ENCODE measurements at places on chromosomes 2 and 18.

DNA sequence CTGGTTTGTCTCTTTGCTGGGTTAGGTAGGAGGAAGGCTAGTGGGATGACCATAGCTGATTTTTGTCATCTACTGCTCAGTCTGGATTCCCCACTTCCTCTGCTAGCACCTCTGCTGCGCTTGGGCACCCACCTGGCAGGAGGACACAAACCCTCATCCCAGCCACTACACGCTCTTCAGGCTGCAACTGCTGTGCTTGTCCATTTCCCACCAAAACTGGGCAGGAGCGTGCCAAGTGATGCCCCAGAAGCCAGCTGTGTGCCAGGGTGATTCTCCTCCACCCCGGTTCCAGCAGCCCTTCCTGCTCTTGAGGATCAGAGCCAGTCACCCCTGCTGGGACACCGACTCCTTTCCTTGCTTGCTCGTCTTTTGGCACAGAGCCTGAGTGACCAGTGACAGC lies 15.7 kb upstream of the PER2 start:
- no peak for DNase-seq

GRCh38 chr18:41126541-41127235 lies 828.3 kb upstream of the PIK3C3 start:
- DNase-seq, result no peak

DNA sequence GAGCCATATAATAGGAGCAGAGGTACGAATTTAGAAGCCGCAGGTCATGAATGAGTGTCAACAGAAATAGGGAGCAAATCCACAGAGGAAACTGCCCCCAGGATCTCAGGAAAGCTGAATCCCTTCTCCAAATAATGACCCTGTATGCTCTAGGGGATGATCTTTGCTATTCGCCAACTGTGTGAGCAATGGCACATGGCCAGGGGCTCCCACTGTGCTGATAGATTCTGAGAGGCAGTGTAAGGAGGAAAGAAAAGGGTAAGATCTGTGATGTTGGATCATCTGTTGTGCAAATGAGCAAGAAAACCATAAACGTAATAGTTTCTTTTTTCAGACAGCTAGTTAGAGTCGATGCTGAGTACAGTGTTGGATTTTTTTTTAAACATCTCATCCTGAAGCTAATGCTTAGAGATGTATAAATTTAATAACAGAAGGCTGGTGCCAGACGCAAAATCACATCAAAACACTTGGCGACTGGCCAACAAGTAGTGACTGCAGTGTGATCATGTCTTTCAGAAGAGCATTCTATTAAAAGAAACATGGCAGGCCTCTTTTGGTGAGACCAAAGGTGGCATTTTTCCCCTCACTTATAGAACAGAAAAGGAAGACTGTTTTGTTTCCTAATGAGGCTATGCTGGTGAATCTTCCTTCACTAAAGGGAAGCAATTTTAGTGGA lies 77.4 kb downstream of the ABCA12 start:
- DNase-seq, result peak; percentile 48

DNA sequence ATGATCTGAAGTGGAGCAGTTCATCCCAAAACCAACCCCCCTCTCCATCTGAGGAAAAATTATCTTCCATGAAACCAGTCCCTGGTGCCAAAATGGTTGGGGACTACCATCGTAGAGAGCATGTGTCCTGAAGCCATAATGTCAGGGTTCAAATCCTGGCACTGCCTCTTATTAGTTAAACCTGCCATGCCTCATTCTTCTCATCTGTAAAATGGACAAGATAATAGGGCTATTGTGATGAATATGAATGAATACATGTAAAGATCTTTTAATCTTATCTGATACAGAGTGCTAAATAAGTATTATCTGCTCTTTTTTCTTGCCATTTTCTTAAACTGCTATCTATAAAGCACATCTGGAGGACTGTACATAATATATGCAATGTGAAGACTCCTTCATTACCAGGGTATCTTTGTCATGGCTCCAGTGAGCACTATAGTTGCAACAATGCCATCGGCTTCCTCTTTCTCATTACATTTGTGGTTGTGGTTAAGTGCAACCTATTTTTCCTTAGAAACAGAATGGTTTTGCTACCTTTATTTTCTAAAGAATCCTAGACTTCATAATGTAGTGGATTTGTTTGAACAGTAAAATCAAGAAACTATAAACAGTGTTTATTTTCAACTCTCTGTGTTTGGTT lies 27.0 kb downstream of the MFSD6 start:
- no peak for DNase-seq

GRCh38 chr2:237244976-237245646 lies 159.4 kb downstream of the COPS8 start:
- no peak for DNase-seq

DNA sequence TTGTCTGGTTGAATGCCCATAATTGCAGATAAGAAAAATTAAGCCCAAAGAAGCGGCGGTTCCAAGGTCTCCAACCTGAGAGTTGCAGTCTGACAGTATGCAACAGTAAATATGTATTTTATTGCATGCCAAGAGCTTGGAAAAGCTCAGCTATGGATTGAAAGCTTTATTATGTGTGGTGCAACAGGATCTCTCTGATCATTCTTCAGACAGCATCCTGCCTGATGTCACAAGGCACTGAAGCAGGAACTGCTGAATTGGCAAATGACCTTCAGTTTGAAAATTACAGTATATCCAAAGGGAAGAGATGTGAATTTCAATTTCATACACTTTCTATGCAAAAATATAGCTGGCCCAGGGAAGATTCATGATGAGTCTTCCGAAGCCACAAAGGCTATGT lies 42.5 kb downstream of the DOCK10 start:
- DNase-seq, result no peak

GRCh38 chr2:180692322-180692721 lies 288.1 kb upstream of the UBE2E3 start:
- no peak for DNase-seq

- DNase-seq, result no peak
Measured at GRCh38 chr2:9135822-9136558, 70.6 kb upstream of the ASAP2 start.

- DNase-seq, result no peak
Measured at GRCh38 chr18:77337604-77338003, 88.0 kb downstream of the GALR1 start.

GRCh38 chr2:37653805-37654378 lies 17.6 kb downstream of the CDC42EP3 start:
- no peak for DNase-seq

DNA sequence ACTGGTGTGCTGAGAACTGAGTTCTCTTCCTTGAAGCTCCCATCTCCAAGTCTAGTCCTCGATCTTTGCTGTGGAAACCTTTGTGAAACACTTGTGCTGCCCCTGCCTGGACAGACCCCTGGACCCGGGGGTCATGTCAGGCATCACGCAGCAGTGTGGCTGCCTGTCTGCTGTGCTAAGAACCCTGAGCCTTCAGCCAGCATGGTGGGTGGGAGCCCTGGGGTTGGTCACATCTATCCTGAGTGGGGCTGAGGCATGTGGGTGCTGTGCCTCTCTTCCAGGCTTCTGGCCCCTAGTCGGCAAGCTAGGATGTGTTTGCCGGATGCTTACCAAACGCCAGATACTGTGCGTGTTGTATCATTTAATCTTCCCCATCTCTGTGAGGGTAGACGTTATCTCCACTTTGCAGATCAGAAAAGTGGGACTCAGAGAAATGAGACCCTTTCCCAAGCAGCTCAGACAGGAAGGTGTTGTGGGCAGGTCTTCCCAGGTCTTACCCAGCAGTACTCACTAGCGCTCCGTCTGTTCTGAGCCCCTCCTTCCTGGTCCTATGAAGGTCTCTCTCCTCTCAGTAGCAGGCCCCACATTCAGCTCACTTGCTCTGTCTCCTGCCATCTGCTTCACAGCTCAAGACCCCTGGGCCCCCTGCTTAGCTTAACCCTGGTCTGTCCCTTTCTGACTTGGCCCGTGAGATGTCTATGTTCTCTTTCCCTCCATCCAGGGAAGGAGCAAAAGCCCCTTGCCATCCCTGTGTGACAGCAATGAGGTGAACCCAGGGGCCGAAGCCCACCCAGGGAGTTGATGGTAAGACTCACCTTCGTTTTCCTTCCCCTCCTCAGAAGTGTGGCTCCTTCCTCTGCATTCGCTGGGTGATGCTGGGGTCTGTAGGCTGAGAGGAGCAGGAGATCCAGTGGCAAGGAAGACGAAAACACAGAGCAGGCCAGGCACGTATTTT lies 242.8 kb downstream of the FAM210A start:
- no peak for DNase-seq

GRCh38 chr18:69638056-69638455 lies 237.4 kb downstream of the DOK6 start:
- DNase-seq, result no peak

GRCh38 chr2:118667964-118668363 lies 179.5 kb downstream of the EN1 start:
- DNase-seq, result no peak

DNA sequence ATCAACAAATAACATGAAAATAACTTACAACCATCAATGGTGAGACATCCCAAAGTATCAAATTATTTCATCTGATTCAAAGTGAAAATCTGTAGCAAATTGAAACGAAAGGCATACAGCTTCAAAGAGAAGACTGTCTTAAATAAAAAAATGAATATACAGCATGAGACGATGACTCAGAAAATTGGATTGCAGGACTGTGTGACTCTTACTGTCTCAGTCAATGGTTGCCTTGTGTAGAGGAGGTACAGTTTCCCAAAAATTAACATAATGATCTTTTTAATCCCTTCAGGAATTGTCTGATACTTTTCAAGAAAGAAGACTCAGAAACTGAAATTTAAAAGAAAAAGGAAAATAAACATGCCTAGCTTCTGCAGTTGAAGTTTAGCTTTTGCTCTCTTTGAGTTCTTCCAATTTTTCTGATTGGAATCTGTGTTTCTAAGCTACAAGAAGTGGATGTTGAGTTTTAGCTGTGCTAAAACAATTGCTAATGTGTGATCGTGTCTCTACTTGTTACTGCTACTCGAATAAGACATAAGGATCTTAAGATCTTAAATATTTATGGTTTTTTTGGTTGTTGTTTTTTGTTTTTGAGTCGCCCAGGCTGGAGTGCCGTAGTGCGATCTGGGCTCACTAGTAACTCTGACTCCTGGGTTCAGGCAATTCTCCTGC lies 41.1 kb upstream of the EPB41L3 start:
- DNase-seq, result peak; percentile 24

- no peak for DNase-seq
Measured at GRCh38 chr2:479490-480176, 191.7 kb upstream of the ALKAL2 start.

DNA sequence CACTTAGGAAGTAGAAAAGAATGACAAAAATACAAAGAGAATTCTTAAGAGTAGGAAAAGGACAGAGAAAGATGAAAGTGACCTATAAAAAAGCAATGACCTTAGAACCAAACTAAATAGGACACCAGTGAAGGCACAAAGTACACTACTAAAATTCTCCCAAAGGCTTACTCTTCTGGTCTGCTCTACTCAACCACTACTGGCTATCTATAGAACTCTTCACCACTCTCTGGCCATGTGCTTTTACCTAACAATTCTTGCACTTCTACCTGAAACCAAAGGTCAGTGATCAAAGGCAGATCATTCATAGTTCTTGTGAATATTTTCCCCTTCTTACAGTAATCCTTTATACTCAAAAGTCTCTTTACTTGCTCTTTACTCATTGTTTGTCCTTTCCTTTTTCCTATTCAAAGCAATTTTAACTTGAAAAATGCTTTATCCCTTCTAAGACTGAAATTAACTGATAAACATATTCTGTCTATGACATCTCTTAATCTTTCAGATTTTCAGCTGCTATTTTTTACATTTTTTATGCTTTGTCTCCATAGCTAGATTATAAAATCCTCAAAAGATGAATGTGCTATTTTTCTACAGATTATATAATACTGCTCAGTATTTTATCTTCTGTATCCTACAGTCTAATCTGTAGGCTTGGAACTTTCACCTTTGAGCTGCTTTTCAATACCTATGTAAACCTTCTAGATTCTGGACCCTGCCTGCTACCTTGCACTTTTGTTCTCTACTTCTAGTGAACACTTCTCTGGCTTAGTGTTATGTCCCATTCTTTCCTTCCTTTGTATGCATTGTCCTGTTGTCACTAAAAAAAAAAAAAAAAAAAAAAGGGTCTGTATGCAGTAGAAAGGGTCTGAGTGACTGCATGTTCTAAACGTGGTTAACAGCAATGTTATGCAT lies 64.6 kb downstream of the NCKAP1 start:
- no peak for DNase-seq

- DNase-seq, result no peak
Measured at GRCh38 chr18:3663870-3664512, 214.0 kb downstream of the TGIF1 start.

DNA sequence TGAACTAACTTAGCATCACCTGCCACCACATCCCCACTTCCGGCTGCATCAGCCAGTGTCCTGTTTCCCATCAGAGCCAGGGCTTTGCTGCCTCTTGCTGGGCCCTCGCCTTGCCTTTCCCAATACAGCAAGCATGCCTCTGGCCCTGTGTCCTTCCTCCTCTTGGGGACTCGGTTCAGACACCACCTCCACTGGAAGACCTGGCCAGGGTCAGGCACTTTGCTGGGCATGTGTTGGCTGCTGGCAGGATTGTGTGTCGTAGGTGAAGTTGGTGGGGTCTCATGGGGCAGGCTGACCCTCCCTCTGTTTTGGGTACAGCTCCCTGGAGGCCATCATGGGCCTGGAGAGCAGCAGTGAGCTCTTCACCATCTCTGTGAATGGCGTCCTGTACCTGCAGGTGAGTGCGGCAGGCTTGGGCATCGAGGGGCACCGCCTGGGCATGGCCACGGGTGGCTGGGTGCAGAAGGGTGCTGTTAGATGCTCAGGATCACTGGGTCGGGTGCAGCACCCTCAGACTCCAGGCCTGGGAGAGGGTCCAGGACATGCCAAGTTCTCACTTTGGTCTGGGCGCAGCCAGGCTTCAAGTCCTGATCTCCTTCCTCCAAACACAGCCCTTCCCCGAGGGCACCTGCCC lies 6.6 kb downstream of the ERFE start:
- DNase-seq, result no peak

Measured in A673 (cell line).